Activated CD8-positive, alpha-beta T cell treated with anti-CD3 and anti-CD28 coated beads for 36 hours (primary cell): ENCODE measurements at places on chromosomes 6 and 20. TPM values are rescaled to one million over a fixed set of nuclear protein-coding genes. Genes with fewer than 3 reads are reported as not detected.

DNA sequence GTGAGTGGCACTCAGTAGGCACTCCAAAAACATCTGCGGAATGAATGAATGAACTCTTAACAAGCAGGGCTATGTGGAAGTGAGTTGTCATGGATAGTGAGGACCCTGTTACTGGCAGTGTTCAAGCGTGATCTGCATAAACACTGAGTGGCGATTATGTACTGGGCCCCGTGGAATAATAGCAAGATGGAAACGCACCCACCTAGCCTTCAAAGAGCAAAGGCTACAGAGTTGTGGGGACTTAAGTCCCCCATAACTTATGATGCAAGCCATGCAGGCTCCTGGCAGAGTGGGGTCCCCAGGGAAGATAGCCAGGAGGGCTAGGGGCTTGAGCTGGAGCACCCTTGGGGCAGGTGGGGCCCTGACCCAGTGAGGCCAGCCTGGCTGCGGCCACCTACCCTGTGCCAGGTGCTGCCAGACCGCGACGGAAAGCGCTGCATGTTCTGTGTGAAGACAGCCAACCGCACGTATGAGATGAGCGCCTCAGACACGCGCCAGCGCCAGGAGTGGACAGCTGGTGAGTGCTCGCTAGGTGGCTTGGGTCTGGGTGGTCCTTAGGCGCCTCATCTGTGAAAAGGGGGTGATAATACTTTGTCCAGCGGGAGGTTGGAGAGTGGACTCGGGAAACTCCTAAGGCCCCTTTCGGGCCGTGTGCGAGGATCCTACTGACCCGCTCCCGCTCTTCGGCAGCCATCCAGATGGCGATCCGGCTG is 20.0 kb downstream of the DEF6 start:
- H3K27ac ChIP-seq: peak overlapping the region; percentile 43
- H3K4me3 ChIP-seq: no peak overlapping the region
- peaks cover 73% of the 10 kb centered on the region for H3K36me3 ChIP-seq

GRCh38 chr6:147586044-147586443 is 77.6 kb downstream of the SAMD5 start:
- no peaks in the 10 kb centered on the region for H3K36me3 ChIP-seq
- H3K27ac ChIP-seq: no peak overlapping the region
- DNase-seq: no peak
- peaks cover 4% of the 10 kb centered on the region for H3K27me3 ChIP-seq
- H3K4me3 ChIP-seq: no peak overlapping the region

DNA sequence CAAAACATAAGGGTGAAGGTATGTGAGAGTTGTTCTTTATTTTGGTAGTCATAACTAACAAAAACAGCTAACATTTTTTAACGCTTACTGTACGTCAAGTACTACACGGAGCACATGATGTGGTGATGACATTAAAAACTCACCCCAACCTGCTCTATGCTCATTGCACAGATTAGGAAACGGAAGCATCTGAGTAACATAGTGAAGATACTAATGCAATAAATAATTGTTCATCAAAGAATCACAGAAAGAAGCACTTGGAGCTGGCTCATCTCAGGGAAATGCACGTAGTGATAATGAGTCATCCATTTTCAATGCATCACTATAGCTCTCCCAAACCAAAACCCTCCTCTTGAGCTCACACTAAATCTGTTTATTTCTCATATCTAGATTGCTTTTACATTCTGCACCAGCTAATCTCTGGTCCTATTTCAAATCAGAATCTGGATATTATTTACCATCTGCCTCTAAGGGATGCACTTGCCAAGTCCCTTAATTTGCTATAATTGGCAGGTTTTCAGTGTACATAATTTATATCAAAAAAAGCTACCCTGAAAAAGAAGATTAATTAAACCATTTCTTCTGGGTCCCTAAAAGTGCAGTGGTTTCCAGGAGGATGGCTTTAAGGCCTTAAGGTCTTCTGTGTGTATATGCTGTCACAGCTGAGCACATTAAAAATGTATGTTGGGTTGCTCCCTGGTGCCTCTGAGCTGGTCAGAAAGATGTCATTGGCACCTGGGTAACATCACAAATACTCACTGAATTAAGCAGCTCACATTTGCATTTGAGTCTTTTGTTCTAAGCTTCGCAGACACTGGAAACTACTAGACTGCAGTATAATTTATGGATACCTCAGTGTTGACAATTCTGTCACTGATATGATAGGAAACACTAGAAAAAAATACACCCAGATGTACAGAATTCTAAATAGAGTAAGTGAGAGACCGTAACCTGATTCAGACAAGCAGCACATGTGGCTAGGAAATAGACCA is 677.4 kb upstream of the CITED2 start:
- H3K27ac ChIP-seq: no peak overlapping the region
- no peak overlapping the region for H3K4me3 ChIP-seq
- H3K27me3 ChIP-seq: peaks cover 8% of the 10 kb centered on the region
- no peak for DNase-seq
- H3K36me3 ChIP-seq: no peaks in the 10 kb centered on the region
- no peaks in the 10 kb centered on the region for H3K4me1 ChIP-seq

- no peak overlapping the region for H3K4me3 ChIP-seq
- no peaks in the 10 kb centered on the region for H3K4me1 ChIP-seq
Observed at GRCh38 chr6:65531533-65531932, 175.5 kb downstream of the EYS start.

DNA sequence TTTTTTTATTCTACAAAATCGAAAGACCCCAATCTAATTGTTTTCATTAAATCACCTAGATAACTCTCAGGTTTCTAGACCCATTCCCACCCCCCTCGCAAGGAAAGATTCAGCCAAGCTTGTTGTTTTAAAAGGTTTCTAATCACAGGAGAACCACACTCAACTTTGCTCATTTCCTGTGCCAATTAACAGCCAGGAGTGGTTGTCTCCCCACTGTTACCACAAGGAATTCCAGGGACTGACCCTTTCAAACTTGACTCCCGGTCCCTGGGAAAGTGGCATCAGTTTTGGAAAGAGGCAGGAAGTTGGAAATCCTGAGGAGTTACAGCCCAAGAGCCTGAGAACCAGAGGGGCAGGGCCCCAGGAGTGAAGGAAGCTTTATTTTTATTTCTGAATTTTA is 561.3 kb upstream of the JAG1 start:
- H3K4me1 ChIP-seq: no peaks in the 10 kb centered on the region
- H3K27me3 ChIP-seq: no peaks in the 10 kb centered on the region
- no peaks in the 10 kb centered on the region for H3K36me3 ChIP-seq
- no peak for DNase-seq

GRCh38 chr20:11564491-11564890 is 353.2 kb upstream of the BTBD3 start:
- no peak overlapping the region for H3K27ac ChIP-seq
- H3K36me3 ChIP-seq: no peaks in the 10 kb centered on the region
- no peaks in the 10 kb centered on the region for H3K27me3 ChIP-seq
- no peaks in the 10 kb centered on the region for H3K4me1 ChIP-seq
- no peak overlapping the region for H3K4me3 ChIP-seq

COL19A1 gene
- total RNA-seq: 0.14 TPM
